Stimulated activated CD4-positive, alpha-beta T cell treated with anti-CD3 and anti-CD28 coated beads, TNF-alpha, amount 100 ng/mL, for 24 hours (primary cell): ENCODE measurements at places on chromosomes 11 and 22.

- DNase-seq = no peak
These were observed 826.3 kb downstream of the DLG2 start for GRCh38 chr11:84800755-84801346.

GRCh38 chr11:80862011-80862410 lies 1421.2 kb upstream of the TENM4 start:
- DNase-seq = no peak

GRCh38 chr11:123903932-123904331 lies 2.0 kb downstream of the OR8D4 start:
- DNase-seq = no peak

GRCh38 chr22:23106906-23107367 lies 34.9 kb downstream of the RSPH14 start:
- no peak for DNase-seq

GRCh38 chr11:34149274-34149673 lies 43.8 kb downstream of the NAT10 start:
- DNase-seq = no peak

GRCh38 chr11:43547889-43548381 lies 132.6 kb upstream of the HSD17B12 start:
- DNase-seq = no peak

DNA sequence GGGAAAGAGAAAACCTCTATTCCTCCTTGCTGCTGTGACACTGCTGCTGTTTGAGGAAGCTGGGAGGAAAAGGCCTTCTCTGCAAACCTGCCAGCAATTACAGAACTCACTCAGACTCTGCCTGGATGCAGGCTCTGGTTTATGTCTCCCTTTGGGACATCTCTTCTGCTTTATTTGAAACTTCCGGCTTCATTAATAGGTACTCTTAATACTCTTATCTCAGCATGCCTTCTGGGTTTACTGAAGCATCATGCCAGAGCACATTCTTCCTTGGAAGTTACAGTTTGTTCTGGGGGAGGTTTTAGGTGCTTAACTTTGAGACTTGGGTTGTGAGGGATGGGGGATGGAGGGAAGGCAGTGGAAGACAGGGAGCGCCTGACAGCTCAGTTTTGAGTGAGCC lies 79.9 kb downstream of the NAV2 start:
- DNase-seq = no peak

DNA sequence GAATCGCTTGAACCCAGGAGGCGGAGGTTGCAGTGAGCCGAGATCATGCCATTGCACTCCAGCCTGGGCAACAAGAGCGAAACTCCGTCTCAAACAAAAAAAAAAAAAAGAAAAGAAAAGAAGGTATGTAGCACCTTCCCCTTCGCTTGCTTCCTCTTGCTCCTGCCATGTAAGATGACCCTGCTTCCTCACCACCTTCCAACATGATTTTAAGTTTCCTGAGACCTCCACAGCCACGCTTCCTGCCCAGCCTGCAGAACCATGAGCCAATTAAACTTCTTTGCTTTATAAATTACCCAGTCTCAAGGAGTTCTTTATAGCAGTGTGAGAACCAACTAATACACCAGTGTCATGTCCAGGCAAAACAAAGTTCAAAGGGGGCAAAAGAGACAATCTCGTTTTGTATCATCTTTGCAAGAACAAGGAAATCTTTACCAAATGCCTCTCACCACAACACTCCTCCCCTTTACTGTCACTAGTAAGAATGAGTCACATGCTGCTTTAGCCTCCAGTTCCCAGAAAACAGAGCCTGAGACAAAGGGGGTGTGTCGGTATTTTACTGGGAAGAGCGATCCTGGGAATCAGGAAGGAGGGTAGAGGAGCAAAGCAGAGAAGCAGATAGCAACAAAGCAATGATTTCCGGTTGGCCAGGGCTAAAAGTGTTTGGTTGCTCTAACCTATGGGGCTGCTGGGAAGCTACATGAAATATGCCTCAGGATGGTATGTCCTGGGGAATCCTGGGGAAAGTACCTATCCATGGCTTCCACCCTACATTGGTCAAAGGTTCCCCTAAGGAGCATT lies 10.5 kb upstream of the MCHR1 start:
- DNase-seq = no peak

DNA sequence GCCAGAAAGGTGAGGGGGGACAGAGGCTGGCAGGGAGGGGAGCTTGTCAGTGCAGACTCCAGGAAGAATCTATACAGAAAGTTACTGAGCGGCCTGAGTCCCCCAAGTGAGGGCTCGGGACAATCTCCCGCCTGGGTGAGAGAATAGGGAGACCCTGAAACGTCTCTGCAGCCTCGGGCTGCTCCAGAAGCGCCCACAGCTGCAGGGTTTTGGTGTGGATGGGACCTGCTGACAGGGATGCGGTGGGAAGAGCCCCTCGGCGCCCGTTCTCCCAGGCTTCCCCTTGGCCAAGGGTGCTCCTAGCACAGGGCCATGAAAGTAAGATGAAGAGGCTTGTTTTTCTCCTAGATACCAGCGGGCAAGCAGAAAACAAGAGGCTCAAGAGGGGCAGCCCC lies 743 bp upstream of the RCE1 start:
- DNase-seq = no peak

- no peak for DNase-seq
These were observed 7.2 kb downstream of the ADAMTS15 start for GRCh38 chr11:130455483-130456127.

- DNase-seq = no peak
These were observed 107.7 kb downstream of the CRYBB2 start for GRCh38 chr22:25327018-25327755.

DNA sequence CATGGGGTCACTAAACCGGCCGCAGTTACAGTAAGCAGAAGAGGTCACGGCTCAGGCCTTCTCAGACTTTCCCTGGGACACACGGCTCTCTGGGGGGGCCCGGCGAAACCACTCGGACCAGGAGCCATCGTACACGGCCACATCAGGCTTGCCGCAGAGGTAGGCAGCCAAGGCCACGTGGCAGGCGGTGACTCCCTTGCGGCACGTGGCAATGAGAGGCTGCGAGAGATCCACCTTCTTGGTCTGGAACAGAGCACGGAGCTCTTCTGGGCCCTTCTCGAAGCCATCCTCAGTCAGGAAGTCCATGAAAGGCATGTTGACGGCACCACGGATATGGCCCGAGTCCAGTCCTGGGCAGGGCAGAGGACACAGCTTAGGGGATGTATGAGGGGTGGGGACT lies 8.3 kb downstream of the TST start:
- DNase-seq = no peak

GRCh38 chr11:6646576-6646917 lies 9.1 kb downstream of the DCHS1 start:
- no peak for DNase-seq

DNA sequence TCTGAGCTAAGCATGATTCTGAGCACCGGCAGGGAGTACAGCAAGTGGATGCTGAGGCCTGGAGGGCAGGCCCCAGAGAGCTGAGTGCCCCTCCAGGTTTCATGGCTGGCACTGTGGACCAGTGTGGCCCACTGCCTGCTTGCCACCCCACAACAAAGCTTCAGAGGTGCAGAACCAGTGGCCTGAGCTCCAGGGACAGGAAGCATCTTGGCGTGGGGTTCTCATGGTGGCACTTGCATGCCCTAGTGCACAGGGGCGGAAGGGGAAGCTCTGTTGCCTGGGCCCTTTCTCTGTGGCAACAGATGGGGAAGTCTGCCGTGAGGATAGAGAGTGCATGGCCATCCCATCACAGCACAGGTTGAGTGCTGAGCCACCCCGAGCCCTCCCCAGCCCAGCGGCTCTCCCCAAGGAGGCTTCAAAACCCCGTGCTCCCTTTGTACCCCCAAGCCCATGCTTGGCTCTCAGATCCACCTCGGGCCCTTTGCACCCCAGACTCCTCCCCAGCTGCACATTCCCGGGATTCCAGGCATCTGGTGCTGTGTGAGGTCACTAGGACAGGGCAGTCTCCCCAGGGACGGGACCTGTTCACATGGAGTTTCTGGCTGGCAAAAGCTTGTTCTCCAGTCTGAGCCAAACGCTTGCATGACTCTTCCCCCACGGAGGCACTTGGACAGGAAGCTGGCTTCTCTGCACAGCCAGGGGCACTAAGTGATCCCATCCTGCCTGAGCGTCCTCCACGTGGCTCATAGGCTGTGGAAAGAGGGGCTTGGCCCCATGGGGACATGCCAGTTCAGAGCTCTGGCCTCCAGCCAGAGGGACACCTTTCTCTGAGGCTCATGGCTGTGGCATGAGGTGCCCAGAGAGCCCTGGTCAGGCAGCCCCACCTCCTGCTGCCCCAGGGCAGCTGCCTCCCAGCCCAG lies 4.2 kb downstream of the SLC25A1 start:
- no peak for DNase-seq

DNA sequence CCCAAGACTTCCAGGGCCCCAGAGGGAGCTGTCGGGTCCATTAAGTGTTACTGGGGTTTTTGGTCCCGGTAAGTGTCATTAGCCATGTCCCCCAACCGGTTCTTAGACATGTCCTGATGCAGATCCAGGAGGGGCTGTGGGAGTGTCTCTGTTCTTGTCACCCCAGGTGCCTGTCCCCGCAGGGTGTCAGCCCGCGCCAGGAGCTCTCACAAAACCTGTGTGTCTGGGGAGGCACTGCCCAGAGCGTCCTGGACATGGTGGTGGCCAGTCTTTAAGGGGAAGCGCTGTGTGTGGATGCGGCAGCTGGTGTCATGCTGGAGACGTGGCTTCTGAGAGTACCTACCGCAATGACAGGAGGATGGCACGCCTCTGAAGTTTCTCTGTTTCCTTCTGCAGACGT lies 12.5 kb upstream of the PARVG start:
- DNase-seq = no peak

- no peak for DNase-seq
These were observed 69.4 kb downstream of the FLI1 start for GRCh38 chr11:128763224-128763623.

DNA sequence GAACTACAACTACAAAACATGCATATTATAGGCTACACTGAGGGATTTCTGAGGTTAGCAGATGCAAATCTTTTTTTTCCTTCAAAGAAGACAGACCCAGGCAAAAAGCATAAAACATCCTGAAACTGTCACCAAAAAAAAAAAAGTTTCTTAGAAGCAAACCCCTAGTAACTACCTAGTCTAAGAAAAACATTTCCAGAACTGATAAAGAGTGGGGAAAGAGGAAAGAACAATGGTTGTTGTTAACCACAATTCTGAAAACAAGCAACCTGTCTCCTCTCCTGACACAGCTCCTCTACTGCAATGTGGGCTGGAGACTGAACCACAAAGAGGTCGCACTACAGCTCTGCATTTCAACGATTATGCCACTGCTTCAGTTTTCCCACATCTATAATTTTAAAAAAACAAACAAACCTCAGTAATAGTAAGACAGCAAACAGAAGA lies 15.0 kb downstream of the DENND5A start:
- DNase-seq = no peak

GRCh38 chr22:31631436-31631835 lies 30.6 kb downstream of the PISD start:
- no peak for DNase-seq

DNA sequence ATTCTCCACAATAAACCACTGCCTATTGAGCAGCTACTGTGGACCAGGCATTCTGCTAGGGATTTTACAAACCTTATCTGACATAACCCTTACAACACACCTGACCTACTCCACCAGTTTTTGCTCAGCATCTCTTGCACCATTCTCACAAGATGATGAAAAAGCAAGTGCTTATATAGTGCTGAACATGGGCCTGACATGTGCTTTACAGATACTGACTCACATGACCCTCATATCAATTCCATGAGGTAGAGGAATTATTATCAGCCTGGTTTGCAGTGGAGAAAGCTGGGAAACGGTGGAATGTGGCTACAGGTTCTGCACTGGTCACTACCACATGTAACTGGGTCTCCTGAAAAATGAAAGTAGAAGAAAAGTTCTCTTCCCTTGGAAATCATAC lies 37.5 kb upstream of the PANX1 start:
- no peak for DNase-seq

DNA sequence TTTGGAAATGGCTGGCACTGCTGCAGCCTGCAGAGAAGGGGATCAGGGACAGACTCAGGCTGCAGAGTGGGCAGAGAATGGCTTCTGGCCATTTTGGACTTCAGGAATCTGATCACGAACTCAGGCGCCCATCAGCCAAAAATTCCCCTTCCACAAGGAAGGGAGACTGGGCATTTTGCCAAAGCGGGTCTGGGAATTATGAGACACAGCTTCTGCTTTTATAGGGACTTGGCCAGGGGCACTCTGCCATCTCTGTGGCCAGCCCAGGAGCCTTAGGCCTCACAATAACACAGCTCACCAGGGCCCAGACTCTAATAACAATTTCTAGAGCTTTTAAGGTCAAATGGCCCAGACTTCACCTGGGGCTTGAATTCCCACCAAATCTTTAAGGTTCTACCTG lies 74.7 kb downstream of the CHST1 start:
- DNase-seq = no peak

DNA sequence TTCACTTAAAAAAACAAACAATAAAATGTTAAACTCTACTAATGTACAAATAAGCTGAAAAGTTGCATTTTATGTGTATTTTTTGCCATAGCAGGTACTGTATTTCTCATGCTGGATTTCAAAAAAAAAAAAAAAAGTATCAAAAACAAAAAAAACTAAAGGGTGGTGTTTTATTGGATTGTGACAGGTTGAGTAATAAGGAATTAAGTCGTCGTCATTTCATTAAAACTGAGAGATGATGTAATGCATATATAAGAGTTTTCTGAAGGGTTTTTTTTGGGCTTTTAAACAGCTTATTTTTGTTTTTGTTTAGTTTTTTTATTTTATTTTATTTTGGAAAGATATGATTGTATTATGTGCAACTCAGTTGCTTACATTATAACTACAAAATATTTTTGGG lies 10.9 kb upstream of the ADSL start:
- no peak for DNase-seq
